Trophoblast cell (in vitro differentiated cells and primary cell): ENCODE measurements at places on chromosomes 2 and 18.

GRCh38 chr2:82109418-82109817 is 1804.9 kb upstream of the LRRTM1 start:
- no peak for DNase-seq

- DNase-seq: no peak
These were observed 31.3 kb downstream of the EXOC6B start for GRCh38 chr2:72794572-72794971.

- no peak for DNase-seq
These were observed 99.0 kb upstream of the CTDP1 start for GRCh38 chr18:79580498-79581171.

DNA sequence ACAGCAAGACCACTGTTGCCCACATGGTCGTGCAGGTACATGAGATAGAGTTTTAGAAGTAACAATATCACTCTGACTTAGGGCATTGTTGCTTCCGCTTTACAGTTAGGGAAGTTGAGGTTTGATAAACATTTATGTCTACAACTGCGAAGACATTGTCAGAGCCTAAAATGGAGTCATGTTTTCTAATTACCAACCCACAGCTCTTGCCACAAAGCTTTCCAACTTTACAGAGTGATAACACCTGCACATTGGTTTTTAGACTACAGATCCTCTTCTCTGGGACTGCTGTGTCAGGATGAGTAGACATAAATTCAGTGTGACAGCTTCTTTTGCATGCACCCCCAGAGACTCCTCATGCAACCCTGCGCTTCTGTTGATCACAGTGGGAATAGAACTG is 119.0 kb downstream of the FEZ2 start:
- no peak for DNase-seq
